Esophagus squamous epithelium (tissue), 5 donors: ENCODE measurements at places on chromosomes 2 and 18. TPM values are rescaled to one million over a fixed set of nuclear protein-coding genes. Genes with fewer than 3 reads are reported as not detected.

The COLEC12 gene
- 6.5 TPM for total RNA-seq

The MYO3B gene
- 0.18 TPM for total RNA-seq

The NEU2 gene
- total RNA-seq, result not detected

The IL18R1 gene
- 2.3 TPM for total RNA-seq

The C2orf72 gene
- 0.21 TPM for total RNA-seq

The RAX gene
- not detected for total RNA-seq
